Upper lobe of left lung (tissue), 6 donors: ENCODE measurements at places on chromosomes 7 and 10. TPM values are rescaled to one million over a fixed set of nuclear protein-coding genes. Genes with fewer than 3 reads are reported as not detected.

BLNK gene
- total RNA-seq: 11.7 TPM

ZNF853 gene
- total RNA-seq: 11.9 TPM

- no peaks in the 10 kb centered on the region for H3K4me1 ChIP-seq
- no peaks in the 10 kb centered on the region for H3K27me3 ChIP-seq
- H3K4me3 ChIP-seq: no peak overlapping the region
Measured at GRCh38 chr7:98021588-98022351, 31.8 kb upstream of the OCM2 start.

DNA sequence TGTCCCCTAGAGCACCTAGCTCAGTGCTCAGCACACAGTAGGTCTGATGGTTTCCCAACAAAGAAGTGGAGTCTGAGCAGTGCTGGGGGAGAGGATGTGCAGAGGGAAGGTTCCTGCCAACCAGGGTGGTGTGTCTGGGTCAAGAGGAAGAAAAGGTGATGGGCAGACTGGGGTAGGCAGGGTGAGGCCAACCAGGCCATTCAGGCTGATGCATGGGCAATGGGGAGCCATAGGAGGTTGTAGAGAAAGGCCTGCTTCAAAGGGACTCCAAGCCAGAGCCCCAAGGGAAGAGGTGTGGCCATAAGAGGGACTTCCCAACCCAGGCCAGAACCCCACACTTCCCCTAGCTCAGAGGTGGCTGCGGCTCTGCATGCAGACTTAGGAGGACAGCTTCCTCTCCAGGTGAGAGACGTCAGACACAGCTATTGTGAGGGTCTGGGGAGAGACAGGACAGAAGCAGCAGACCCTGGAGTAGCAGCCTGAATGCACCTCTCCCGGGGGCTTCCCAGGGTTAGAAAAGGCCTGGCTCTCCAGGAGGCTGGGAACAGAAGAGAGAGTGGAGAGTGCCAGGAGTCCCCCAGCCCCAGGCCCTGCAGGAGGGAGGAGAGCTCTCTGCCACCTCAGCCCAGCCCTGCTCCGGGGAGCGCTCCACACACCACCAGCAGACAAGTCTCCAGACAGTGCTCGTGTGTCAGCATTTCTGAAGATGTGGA is 87.4 kb upstream of the ZMIZ1 start:
- peaks cover 3% of the 10 kb centered on the region for H3K4me1 ChIP-seq
- H3K36me3 ChIP-seq: no peaks in the 10 kb centered on the region
- no peak for DNase-seq
- no peak overlapping the region for H3K4me3 ChIP-seq

DNA sequence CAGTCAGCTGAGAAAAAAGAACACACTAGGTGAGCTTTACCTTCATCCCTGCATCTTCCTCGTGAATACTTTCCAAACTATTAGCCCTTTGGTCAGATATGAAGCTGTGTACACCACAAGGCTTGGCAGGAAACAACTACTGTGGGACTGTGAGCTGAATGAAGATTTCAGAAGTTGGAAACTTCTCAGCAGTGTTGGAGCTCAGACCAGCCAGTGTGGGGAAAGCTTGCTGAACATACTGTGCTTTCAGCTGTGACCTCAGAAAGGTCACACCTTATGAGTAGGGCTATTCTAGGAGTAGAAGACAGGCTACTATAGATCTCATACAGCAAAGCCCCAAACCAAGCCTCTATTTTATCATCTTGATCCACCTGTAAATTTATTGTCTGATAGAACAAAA is 123.6 kb downstream of the EXOC4 start:
- no peak overlapping the region for H3K4me3 ChIP-seq
- no peaks in the 10 kb centered on the region for H3K27me3 ChIP-seq
- DNase-seq: no peak
- H3K36me3 ChIP-seq: no peaks in the 10 kb centered on the region
- H3K27ac ChIP-seq: no peak overlapping the region

DNA sequence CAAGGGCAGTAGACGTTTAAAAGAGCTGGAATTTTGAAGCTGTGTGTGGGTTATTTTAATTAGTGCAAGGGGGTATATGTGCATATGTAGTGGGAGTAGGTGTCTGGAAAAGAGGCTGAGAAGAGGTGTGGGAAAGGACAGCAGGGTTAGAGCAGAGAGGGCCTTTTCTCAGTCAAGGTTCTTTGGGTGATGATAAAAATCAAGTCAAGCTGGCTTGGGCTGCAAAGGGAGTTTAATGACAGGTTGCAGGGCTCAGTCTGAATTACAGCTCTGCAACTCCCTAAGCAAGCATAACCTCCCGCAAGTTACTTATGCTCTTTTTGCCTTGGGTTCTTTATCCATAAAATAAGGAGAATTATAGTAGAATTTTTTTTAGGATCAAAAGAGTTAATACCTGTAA is 83.5 kb downstream of the RELN start:
- no peaks in the 10 kb centered on the region for H3K27me3 ChIP-seq
- H3K27ac ChIP-seq: no peak overlapping the region
- H3K4me3 ChIP-seq: no peak overlapping the region
- H3K36me3 ChIP-seq: no peaks in the 10 kb centered on the region

GRCh38 chr7:125876431-125876830 is 946.8 kb upstream of the POT1 start:
- no peak for DNase-seq
- H3K4me1 ChIP-seq: no peaks in the 10 kb centered on the region
- H3K4me3 ChIP-seq: no peak overlapping the region
- no peaks in the 10 kb centered on the region for H3K36me3 ChIP-seq
